ENCODE measurements at places on chromosomes 12 and 14. TPM values are rescaled to one million over a fixed set of nuclear protein-coding genes. Genes with fewer than 3 reads are reported as not detected.
A peak's percentile ranks its signal among the peaks of the same experiment; 100 is the strongest.

The PTPN6 gene
- total RNA-seq: 84.9 TPM

GRCh38 chr14:50040401-50040775 lies 76.0 kb downstream of the VCPKMT start:
- no peak for DNase-seq

- DNase-seq: no peak
These were observed 56.5 kb upstream of the CDKL1 start for GRCh38 chr14:50452979-50453705.

- no peak for DNase-seq
These were observed 318.2 kb downstream of the BCL11B start for GRCh38 chr14:98953551-98954348.

GRCh38 chr12:111784953-111785352 lies 18.2 kb downstream of the ALDH2 start:
- no peak for DNase-seq

DNA sequence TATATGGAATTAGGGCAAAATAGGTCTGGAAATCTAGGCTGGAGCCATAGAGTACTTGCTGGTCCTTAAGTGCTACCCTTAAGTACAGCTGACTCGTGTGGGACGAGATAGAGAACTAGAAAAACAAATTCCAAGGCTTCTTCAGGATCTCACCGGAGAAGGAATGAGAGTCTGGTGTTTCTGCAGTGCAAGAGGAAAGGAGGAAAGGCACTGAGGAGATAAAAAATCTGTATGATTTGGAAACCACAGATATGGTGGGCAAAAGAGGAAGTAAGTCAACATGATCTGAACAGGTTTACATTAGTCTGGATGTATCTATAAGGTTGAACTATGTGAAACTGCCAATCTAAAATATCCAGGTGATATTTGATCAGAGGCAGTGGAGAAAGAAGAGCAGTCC lies 134.4 kb upstream of the SOX5 start:
- no peak for DNase-seq

GRCh38 chr12:132660996-132661395 lies 26.1 kb downstream of the POLE start:
- DNase-seq: no peak

GRCh38 chr14:20684662-20685456 lies 499 bp downstream of the RNASE4 start:
- DNase-seq: peak; percentile 60

DNA sequence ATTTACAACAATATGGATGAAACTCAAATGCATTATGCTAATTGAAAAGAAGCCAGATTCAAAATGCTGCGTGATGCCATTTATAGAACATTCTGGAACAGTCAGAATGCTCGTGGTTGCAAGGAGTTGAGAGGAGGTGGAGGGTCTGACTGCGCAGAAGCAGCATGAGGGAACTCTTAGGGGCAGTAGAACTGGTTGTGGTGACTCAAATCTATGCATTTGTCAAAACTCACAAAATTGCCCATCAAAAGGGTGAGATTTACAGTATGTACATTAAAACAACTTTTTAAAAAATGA lies 113.7 kb upstream of the PDZRN4 start:
- DNase-seq: no peak

DNA sequence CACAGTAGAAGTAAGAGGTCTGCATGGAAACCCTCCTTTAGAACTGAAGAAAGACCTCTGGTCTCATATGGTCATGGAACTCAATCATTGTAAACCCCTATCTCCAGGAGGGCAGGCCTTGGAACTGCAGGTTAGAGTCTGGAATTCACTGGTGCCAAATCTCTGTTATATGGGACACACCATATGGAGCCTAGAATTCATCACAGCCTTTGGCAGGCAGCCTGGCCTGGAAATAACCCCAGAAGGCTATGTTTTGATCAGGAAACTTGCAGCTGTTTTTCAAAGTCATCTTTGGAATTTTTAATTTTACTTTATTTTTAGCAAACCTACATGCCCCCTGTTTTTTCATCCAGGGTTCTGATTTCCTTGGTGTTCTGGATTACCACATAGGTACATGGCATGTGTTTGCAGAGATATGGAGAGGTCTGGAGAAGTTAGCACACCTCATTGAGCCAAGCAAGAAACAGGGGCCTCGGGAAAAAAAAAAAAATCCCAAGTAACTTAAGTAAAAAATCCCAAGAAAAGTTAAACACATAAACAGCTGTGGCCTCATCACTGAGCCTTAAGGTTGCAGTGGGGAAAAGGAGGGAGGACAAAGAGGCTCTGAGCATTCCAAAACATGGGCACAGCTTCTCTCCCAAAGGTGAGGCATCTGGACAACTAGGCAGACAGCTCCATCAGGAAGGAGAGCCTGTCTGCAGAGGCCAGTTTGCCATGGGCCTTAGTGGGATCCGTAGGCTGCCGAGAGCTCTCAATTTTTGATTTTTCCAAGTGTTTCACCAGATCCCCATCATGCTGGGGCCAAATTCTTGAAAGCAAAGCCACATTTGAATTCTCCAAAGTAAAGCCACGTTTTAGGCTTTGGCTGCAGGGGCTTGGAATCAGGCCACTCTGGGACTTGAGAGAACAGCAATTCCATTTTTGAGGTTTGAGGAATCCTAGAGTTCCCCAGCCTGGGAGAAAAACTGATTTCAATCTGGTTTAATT lies 339.6 kb upstream of the TBX3 start:
- DNase-seq: no peak

GRCh38 chr12:103852498-103852997 lies 11.5 kb upstream of the NT5DC3 start:
- DNase-seq: no peak

The NRIP2 gene
- not detected for total RNA-seq

- no peak for DNase-seq
These were observed 12.2 kb downstream of the PYM1 start for GRCh38 chr12:55915482-55915859.

The PTPRB gene
- 77.5 TPM for total RNA-seq

- no peak for DNase-seq
These were observed 10.7 kb upstream of the GPX2 start for GRCh38 chr14:64953310-64953654.

- no peak for DNase-seq
These were observed 3.6 kb upstream of the LGALS3 start for GRCh38 chr14:55125403-55125802.

The ESR2 gene
- not detected for total RNA-seq

DNA sequence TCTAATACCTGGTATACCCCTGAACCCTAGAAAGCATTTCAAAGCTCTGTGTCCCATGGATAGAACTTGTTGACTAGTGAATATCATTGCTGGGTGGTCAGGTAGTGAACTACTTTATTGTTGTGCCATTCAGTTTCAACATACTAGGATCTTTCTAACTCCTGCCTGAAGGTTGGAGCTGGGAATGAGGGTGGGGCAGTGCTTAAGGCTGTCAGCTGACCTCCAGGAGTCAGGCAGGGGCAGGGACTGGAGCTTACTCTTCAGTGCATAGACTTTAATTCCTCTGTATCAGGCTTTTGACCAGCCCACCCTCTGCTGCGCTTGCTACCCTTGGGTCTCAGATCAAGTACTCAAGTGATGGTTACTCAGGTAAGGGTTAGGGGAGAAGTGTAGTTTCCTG lies 102.6 kb upstream of the RFX4 start:
- DNase-seq: no peak

The ABHD12B gene
- total RNA-seq: not detected

DNA sequence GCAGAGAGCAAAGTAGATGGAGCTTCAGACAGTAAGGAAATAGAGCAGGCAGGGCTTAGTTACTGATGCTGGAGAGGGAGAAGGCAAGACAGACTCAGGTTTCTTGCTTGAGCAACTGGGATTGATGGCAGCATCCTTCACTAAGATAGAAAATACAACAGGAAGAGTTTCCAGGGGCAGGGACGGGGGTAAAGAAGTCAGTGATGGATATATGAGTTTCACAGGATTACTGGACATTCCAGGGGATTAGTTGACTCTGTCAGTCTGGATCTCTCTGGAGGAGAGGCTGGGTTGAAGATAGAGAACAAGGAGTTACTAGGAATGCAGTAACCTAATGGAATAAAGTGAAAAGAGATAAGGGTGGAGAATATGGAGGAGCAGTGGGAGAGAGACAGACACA lies 74.5 kb upstream of the ATF1 start:
- DNase-seq: no peak

GRCh38 chr12:92224685-92225331 lies 79.2 kb upstream of the BTG1 start:
- DNase-seq: no peak

GRCh38 chr12:18421867-18422266 lies 160.5 kb downstream of the PIK3C2G start:
- DNase-seq: no peak

The RASSF9 gene
- 6.4 TPM for total RNA-seq

The SLC25A47 gene
- not detected for total RNA-seq

The AQP2 gene
- not detected for total RNA-seq

DNA sequence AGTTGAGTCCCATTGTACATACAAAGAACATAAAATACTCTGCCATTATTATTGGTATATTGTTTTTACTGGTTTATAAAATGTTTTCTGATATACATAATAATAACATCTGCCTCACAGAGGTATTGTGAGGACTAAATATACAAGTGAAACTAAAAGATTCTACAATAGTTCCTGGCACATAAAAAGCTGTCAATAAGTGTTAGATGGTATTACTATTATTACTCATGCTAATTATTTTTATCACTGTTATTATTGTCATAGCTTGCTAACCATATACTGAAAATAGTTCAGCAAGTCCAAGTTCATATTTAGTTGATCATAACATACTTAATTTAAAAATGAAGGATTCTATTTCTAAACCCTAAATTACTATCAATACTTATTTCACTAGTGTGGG lies 34.4 kb downstream of the BTG1 start:
- no peak for DNase-seq

The SLC16A7 gene
- 31.8 TPM for total RNA-seq

The KRT4 gene
- 34.5 TPM for total RNA-seq

- DNase-seq: no peak
These were observed 164.0 kb downstream of the NUAK1 start for GRCh38 chr12:105974738-105975137.

DNA sequence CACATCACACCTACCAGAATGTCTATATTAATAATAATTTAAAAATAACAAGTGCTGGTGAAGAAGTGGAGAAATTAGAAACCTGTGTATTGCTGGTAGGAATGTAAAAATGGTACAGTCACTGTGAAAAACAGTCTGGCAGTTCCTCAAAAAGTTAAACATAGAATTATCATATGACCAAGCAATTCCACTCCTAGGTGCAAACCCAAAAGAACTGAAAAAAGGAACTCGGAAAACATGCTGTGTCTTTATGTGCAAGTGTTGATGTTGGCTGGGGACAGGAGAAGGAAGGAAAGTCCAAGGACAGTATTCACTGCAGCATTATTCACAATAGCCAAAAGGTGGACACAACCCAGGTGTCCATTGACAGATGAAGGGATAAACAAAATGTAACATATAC lies 146.5 kb downstream of the TTC7B start:
- DNase-seq: no peak

- no peak for DNase-seq
These were observed 115.4 kb downstream of the MON2 start for GRCh38 chr12:62582065-62582366.

DNA sequence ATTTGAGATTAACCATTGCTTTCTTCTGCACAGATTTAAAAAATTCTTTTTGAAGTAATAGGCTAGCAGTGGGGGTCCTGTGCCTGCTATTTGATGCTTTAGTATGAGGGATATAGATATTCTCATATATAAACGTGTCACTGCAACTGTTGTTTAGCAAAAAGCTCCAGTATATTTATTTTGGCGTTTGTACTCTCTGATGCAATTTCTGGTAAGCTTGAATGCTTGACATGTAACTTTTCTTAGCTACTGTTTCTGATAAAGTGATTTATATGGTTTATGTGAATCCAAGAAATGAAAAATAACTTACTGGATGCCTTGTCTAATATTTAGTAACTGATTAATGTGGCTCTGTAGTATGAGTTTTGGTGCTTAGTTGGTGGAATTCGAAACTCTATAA lies 77.1 kb downstream of the TTLL5 start:
- DNase-seq: no peak

The TRHDE gene
- total RNA-seq: 14.1 TPM

GRCh38 chr12:19525274-19525673 lies 86.0 kb downstream of the AEBP2 start:
- no peak for DNase-seq

DNA sequence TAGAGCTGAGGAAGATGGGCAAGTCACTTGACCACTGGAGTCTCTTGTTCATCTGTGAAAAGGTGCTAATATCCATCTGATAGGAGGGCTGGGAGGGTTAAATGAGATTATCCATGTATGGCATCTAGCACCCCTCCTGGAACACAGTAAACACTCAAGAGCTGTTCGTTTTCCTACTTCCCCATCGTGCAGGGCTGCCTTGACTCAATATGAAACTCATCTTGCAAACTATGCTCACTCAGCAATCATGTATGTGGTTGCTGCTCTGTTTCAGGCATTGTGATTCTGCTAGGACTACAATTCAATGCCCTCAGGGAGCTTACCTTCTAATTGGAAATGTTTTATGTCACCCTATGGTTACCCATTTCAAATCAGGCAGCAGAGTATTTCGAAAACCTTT lies 395.6 kb downstream of the BCAT1 start:
- no peak for DNase-seq

DNA sequence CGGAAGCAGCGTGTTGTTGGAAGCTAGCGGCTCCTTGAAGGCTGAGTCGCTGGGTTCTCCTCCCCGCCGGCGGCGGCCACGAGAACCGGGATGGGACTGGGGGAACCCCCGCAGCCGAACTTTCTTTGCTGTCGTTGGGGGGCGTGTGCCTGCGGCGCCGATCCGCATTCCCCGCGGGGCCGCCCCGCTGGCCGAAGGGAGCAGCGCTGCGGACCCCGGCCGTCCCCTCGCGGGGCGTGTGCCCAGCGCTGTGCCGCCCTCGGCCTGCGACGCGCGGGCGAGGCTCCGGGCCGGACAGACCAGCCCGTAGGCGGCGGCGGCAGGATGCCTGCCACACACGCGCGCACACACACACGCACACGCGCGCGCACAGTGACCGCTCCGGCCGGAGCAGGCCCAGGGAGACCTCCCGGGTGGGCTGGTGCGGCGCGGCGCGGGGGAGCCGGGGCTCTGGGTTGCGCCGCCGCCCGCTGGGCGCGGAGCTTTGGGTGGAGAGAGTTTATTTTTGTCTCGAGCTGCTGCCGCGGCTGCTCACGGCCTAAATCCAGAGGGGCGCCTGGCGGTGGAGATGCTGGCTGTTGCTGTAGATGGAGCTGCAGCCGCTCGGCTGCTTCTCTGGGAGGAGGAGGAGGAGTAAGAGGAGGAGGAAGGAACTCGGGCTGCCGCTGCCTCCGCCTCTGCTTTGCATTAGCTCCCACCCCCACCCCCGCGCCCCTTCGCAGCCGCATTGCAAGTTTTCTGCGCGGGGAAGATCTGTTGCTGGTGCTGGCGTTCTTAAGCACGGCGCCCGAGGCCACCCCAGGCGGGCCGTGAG lies at the start of gene SAMD4A:
Gene SAMD4A (plus strand): TSS at position 719 of the 814 bp plus-strand sequence. CDS start 789 bp downstream, outside the sequence.
- DNase-seq: peak; percentile 80

The MANSC4 gene
- total RNA-seq: not detected

Data from upper lobe of left lung (tissue), 6 donors.